HFFc6 (cell line): ENCODE measurements at places on chromosomes 2 and 18. TPM values are rescaled to one million over a fixed set of nuclear protein-coding genes. Genes with fewer than 3 reads are reported as not detected.

- no peak overlapping the region for H3K4me3 ChIP-seq
- H3K36me3 ChIP-seq, result no peaks in the 10 kb centered on the region
- no peak overlapping the region for H3K27ac ChIP-seq
- H3K27me3 ChIP-seq, result no peaks in the 10 kb centered on the region; the same call in 1 of the 2 replicates
- peaks cover 8% of the 10 kb centered on the region; the same call in 1 of the 2 replicates for H3K4me1 ChIP-seq
Observed at GRCh38 chr18:51013259-51013658, 16.8 kb upstream of the SMAD4 start.

- DNase-seq, result no peak
- peaks cover 4% of the 10 kb centered on the region for H3K36me3 ChIP-seq
- no peaks in the 10 kb centered on the region for H3K4me1 ChIP-seq
- H3K27ac ChIP-seq, result no peak overlapping the region
Observed at GRCh38 chr2:60899230-60899891, 18.0 kb downstream of the REL start.

- peaks cover 16% of the 10 kb centered on the region for H3K4me1 ChIP-seq
- no peak overlapping the region for H3K27ac ChIP-seq
- H3K36me3 ChIP-seq, result no peaks in the 10 kb centered on the region; the same call in 1 of the 2 replicates
- no peak for DNase-seq
Observed at GRCh38 chr2:170215021-170215420, 37.1 kb downstream of the MYO3B start.

DNA sequence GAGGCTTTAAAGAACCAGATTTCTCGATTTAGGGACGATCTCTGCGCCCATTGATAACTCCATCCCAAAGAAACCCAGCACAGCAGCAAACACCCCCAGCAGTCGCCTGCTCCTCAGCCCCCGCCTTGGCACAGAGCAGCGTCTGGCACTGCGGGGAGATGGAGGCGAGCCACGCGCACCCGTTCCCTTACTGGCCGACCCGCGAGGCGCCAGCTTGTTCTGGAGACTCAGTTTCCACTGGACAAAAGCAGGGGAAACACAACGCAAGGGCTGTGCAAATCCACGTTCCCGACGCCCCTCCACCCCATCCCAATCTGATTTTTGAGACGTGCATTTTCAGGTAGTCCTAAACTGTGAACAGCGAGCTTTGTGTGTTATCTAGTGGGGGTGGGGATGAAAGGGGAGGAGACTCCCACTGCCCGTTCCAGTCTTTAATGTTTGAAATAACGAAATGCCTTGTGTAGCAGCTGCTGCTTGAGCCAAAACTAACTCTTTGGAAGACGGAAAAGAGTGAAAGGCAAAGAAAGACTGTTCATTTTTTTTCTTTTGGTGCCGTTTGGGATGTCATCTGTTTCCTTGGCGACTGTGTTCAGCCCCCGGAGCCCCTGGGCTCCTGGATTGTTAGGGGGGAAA is 143.2 kb downstream of the MEIS1 start:
- peaks cover 29% of the 10 kb centered on the region for H3K27me3 ChIP-seq
- no peak overlapping the region for H3K4me3 ChIP-seq
- no peaks in the 10 kb centered on the region for H3K36me3 ChIP-seq
- H3K4me1 ChIP-seq, result peaks cover 68% of the 10 kb centered on the region
- no peak for DNase-seq
- H3K27ac ChIP-seq, result no peak overlapping the region; the same call in 1 of the 2 replicates

DNA sequence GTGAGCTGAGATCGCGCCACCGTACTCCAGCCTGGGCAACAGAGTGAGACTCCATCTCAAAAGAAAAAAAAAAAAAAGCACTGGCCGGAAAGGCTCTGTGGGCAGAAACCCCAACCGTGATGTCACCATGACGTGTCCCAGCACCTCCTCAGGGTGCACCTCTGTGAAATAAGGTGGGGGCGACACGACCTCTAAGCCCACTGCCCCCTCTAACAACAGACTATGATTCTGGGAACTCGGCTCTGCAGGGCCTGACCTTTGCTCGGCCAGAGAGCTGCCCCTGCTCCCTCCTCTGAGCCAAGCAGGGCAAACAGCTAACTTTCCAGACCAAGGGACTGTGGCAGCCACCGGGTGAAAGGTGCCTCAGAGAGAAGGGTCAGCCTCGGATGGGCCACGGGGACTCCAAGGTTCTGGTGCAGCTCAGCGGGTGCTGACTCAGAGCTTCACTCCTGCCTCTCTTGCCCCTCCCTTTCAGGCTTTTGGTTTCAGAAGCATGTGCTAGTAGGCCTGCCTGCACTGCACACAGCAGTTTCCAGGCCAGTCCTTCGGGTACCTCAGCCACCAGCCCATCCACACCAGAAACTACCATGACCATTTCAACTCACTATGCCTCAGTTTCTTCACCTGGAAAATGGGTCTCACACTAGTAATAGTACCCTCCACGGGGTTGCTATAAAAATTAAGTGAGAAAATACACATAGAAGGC is 8.0 kb downstream of the TMBIM1 start:
- peak; percentile 78 for DNase-seq
- H3K27me3 ChIP-seq, result peaks cover 5% of the 10 kb centered on the region
- H3K4me1 ChIP-seq, result peaks cover 75% of the 10 kb centered on the region
- H3K4me3 ChIP-seq, result peak overlapping the region; percentile 72

DNA sequence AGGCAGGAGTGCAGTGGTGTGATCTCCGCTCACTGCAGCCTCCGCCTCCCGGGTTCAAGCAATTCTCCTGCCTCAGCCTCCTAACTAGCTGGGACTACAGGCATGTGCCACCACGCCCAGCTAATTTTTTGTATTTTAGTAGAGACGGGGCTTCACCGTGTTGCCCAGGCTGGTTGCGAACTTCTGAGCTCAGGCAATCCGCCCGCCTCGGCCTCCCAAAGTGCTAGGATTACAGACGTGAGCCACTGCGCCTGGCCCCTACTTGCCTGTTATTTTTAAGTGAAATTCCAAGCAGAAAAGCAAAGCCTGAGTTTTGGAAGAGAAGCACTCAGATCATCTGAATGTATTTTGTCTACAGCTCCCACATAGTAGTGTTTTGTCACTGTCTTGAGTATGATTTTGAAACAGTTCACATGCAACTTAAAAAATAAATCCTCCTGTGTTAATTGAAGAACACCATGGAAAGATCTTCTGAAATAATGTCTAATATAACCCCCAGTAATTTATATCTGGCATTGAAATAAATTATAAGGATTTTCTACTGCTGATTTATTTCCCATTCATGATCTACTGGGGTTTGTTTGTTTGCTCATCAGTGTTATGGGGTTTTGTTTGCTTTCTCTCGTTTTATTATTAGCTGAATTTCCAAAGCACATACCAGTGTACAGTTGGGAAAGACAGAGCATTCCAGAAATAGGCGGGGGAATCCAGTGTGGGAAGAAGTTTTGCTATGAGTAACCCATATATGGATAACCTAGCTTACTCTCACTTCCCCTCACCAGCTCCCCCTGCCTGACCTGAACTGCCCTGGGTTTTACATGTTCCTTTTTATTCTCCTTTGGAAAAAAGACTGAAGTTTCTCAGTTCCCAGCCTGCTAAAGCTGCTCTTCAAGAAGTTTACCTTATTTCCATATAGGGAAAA is 80.1 kb upstream of the MAP3K20 start:
- H3K27ac ChIP-seq, result peak overlapping the region; percentile 72
- peaks cover 59% of the 10 kb centered on the region for H3K4me1 ChIP-seq
- no peaks in the 10 kb centered on the region; the same call in 1 of the 2 replicates for H3K27me3 ChIP-seq
- no peaks in the 10 kb centered on the region for H3K36me3 ChIP-seq
- DNase-seq, result peak; percentile 89

GRCh38 chr2:3595985-3596384 is 1.1 kb downstream of the COLEC11 start:
- H3K4me1 ChIP-seq, result no peaks in the 10 kb centered on the region
- H3K36me3 ChIP-seq, result no peaks in the 10 kb centered on the region
- H3K27me3 ChIP-seq, result peaks cover 12% of the 10 kb centered on the region
- no peak for DNase-seq
- H3K4me3 ChIP-seq, result no peak overlapping the region

DNA sequence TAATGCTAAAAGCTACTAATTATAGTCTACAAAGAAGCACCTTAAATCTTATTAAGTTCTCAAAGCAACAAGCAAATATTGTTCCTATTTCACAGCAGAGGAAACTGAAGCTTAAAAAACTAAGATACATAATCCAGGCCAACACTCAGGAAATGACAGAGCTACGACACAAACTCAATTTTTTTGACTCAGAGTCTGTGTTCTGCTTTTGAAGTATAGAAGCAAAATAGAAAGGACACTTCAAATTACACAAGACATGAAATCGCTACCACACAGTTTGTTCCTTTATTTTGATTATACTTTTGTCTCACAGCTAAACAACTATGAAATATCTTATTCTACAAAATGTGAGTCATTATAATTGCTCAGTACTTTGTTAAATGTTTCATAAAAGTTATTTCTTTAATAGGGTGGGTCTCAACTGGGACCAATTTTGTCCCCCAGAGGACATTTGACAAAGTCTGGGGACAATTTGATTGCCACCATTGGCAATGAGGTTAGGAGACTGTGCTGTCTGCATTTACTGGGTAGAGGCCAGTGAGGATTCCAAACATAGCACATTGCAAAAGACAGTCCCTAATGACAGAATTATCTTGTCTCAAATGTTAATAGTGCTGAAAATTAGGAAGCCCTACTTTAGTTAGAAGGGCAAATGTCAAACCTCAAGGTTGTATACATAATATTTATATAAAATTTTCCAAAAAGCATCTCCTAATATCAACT is 101.5 kb upstream of the GRB14 start:
- H3K27me3 ChIP-seq, result no peaks in the 10 kb centered on the region; the same call in 1 of the 2 replicates
- peaks cover 38% of the 10 kb centered on the region for H3K4me1 ChIP-seq
- no peak for DNase-seq
- no peaks in the 10 kb centered on the region for H3K36me3 ChIP-seq
- no peak overlapping the region for H3K4me3 ChIP-seq

AFF3 gene
- total RNA-seq, result 0.60 to 5.6 TPM (median 0.80 TPM) in 3 replicates

KIF5C gene
- total RNA-seq, result 0.57 to 1.1 TPM (median 0.70 TPM) in 3 replicates

LIMS4 gene
- total RNA-seq, result 0.24 to 2.4 TPM (median 1.5 TPM) in 3 replicates
